Activated naive CD4-positive, alpha-beta T cell treated with anti-CD3 and anti-CD28 coated beads, Interleukin-2, amount 50 U/mL, for 72 hours (primary cell): ENCODE measurements at places on chromosomes 13 and 19.

DNA sequence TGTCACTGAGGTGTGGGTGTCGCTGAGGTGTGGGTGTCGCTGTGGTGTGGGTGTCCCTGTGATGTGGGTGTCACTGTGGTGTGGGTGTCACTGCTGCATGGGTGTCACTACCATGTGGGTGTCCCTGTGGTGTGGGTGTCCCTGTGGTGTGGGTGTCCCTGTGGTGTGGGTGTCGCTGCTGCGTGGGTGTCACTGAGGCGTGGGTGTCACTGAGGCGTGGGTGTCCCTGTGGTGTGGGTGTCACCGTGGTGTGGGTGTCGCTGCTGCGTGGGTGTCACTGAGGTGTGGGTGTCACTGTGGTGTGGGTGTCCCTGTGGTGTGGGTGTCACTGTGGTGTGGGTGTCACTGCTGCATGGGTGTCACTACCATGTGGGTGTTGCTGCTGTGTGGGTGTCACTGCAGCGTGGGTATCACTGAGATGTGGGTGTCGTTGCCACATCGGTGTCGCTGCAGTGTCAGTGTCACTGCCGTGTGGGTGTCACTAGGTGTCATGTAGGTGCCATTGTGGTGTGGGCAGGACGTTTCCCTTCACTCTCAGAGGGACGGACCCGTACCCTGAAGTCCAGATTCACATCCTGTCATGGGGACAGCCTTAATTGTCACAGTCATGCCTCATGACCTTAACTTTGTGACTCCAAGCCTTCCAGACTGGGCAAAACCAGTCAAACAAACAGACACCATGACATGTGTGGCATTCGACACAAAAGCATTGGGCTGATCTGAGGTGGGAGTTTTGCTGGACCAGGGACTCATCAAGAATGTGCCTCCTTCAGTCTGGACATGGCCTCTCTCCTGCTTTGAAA lies 12.7 kb upstream of the GAS6 start:
- no peak for DNase-seq

GRCh38 chr13:85661675-85662074 lies 137.5 kb downstream of the SLITRK6 start:
- no peak for DNase-seq

GRCh38 chr13:48944221-48944620 lies 31.5 kb upstream of the FNDC3A start:
- DNase-seq, result no peak

DNA sequence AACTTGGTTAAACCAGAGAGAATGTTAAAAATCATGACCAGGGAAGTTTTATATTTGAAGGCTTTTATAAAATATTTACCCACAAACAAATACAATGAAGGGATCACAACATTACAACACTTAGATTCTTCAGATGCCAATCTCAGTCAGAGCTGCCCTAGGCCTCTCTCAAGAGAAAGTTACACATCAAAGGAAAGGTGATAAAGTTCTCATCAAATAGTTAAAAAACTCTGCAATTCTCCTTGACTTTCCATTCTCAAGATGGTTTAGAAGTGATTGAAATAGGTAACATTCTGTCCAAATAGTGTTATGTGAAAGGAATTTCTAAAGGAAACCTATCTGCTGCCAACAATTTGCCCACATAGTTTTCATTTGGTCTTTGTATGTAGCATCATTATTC lies 1115.2 kb upstream of the MIR17HG start:
- no peak for DNase-seq

DNA sequence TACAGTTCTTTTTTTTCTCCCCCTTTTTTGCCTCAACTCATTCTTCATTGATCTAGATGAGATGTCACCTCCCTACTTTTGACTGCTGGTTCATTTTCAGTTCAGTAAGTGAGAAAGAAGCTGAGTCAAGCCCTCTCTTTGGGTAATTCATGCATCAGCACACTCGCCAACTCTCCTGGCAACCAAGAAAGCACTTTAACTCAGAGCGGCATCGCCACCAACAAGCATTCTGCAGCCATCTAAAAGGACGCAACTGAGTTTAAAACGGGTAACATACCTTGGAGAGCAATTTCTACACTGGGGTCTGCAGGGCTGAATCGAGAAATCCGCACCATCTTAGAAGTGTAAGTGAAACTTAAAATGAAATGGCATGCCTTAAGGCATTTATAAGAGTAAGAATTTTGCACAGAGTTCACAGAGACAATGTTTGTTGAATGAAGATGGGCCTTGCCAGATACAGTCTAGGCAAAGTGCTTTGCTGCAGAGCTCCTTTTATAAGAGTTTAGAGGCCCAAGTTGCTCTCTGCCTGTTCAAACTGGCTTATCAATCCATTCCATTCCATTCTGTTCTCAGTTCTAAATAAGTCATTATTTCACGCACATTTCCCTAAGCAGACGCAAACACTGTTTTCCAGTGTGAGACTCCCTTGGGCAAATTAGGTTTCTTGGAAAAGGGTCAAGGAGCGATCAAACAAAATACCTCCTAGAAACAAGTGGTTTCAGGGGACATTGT lies 338.0 kb downstream of the ENOX1 start:
- DNase-seq, result no peak

- DNase-seq, result no peak
These were observed 12.3 kb upstream of the RASA3 start for GRCh38 chr13:114144606-114145244.

DNA sequence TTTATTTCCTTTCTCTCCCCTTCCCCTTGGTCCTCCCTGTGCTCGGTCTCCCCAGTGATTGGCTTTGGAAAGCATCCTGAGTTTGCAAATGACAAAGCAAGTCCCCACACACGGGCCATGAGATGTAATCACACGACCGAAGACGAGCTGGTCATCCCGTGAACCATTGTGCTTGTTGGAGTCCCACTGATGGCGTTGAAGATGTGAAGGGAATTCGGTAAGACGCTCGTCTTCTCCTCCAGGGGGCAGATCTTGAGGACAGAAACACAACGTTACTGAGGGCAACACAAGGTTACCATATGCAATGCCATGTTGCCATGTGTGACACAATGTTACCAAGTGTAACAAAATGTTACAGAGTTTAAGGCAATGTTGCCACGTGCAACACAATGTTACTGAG lies 42.0 kb upstream of the SLC15A1 start:
- DNase-seq, result no peak

GRCh38 chr19:50835103-50835784 lies 1.9 kb upstream of the KLK15 start:
- no peak for DNase-seq

DNA sequence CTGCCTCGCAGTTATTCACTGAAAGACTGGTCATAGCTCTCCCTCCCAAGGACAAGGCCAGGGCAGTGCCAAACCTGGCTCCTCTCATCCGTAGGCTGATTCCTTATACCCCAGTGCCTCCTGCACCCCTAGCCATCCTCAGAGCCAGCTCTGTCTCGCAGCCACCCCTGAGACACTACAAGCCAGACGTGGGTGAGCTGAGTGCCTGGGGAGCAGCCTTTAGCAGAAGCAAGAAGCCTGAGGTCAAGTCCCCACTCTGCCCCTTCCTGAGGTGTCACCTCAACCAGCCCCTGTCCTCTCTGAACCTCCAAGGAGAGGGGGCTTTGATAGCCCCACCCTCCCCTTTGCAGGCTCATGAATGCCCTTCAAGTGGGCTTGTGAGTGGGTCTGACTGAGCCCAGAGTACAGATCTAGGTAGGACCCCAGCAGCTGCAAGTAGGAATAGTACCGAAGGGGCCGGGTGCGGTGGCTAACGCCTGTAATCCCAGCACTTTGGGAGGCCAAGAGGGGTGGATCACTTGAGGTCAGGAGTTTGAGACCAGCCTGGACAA lies 14.8 kb upstream of the AKAP8L start:
- DNase-seq, result no peak

GRCh38 chr19:16207063-16207462 lies 9.4 kb downstream of the AP1M1 start:
- no peak for DNase-seq

GRCh38 chr19:45814851-45815480 lies at the start of gene RSPH6A:
RSPH6A (minus strand) TSS chr19:45815308; CDS start chr19:45815176, 132 bp downstream.
- DNase-seq, result no peak

DNA sequence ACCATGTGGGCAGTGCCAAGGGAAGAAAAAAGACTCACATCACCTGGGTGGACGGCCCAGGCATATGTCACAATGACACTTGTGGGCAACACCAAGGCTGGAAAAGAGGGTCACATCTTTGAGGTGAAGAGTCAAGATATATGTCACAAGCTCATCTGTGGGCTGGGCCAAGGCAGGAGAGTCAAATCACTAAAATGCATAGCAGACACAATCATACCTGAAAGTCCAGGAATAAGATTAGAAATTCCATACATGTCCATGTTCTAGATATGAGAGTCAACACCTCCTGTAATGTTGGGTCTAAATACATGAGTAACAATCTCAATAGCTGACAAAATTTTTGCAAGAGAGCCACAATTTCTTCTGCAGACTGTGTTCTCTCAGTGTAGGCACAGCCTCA lies 145.0 kb downstream of the ZNF675 start:
- no peak for DNase-seq

DNA sequence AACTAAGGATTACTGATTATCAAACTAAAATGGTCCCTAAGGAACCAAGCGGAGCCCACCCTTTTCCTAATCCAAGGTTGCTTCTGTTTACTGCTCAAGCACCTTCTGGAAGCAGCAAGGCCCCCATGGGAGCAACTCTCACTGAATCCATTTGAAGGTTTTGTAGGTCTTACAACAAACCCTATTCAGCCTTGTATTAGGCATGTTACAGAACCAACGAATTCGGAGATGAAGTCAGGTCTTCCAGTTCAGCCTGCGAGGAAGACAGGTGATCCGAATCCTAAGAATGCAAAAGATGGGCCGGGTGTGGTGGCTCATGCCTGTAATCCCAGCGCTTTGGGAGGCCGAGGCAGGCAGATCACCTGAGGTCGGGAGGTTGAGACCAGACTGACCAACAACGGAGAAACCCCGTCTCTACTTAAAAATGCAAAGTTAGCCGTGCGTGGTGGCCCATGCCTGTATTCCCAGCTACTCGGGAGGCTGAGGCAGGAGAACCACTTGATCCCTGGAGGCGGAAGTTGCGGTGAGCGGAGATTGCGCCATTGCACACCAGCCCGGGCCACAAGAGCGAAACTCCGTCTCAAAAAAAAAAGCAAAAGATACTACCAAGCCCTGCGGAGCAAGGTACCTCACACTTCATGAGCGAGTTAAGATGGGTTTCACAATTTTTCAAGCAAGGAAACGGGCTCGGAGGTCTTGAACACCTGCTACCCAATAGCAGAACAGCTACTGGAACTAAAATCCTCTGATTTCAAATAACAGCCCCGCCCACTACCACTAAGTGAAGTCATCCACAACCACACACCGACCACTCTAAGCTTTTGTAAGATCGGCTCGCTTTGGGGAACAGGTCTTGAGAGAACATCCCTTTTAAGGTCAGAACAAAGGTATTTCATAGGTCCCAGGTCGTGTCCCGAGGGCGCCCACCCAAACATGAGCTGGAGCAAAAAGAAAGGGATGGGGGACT lies 609 bp downstream of the ZAR1L start:
- no peak for DNase-seq

GRCh38 chr13:79659121-79659521 lies 178.2 kb downstream of the NDFIP2 start:
- DNase-seq, result no peak

DNA sequence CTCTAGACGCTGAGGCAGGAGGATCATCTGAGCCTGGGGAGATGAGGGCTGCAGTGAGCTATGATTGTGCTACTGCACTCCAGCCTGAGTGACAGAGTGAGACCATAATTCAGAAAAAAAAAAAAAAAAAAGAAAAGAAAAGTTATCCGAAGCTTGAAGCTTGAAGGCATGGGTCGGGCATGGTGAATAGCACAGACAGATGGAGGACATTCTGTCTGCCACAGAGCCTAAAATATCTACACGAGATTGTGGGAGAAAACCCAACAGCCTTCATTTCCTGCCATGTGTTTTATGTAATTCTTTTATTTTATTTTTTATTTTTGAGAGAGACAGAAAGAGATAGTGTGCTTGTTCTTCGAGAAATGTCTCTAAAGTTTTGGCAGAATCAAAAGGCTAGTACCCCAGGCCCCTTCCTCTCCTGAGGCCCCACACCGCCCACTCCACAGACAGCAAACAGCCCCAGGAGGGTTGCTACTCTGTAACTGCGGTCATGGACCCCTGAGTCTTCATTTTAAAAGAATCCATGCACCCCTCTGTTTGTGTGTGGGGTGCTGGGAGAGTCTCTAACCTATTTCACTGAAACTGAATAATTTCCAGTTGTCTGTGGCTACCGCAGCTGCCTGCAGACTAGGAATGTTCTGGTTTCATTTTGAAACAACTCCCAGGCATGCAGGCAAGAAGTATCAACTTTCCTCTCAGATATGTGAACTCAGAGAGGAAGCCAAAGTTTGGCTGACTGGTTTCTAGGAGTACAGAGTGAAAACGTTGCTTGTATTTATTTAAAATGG lies 38.4 kb upstream of the RCBTB2 start:
- no peak for DNase-seq

DNA sequence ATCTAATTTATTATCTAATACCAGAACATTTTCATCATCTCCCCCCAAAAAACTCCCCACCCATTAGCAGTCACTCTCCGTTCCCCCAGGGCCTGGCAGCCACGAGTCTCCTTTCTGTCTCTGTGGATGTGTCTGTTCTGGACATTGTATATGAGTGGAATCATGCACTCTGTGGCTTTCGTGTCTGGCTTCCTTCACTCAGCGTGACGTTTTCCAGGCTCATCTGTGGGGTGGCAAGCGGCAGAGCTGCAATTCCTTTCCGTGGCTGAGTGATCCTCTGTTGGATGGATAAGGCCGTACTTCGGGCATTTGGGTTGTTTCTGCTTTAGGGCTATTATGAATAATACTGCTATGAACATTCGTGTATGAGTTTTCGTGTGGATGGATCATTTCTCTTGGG lies 3.1 kb downstream of the AP2S1 start:
- DNase-seq, result no peak

- no peak for DNase-seq
These were observed 29.8 kb downstream of the NFIX start for GRCh38 chr19:13024951-13025697.

DNA sequence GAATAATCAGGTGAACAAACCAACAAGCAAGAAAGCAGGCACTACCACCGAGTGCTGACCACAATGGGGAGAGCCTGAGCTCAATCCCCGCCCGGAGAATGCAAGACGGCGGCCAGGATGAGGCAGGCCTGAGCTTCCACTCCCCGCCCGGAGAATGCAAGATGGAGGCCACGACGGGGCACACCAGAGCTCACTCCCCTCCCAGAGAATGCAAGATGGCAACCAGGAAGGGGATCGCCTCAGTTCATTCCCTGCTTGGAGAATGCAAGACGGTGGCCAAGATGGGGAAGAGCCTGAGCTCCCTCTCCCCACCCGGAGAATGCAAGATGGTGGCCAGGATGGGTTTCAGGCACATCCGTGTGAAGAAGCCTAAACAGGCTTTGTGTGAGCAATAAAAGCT lies 24.7 kb upstream of the MIER2 start:
- no peak for DNase-seq

- DNase-seq, result no peak
These were observed 2.6 kb upstream of the DNAJC15 start for GRCh38 chr13:43020794-43021193.

GRCh38 chr13:101473458-101473857 lies 21.0 kb downstream of the ITGBL1 start:
- DNase-seq, result no peak
